ENCODE measurements at places on chromosomes 4 and X. TPM values are rescaled to one million over a fixed set of nuclear protein-coding genes. Genes with fewer than 3 reads are reported as not detected.

The ZMAT1 gene
- 6.5 TPM for total RNA-seq

The HMX1 gene
- total RNA-seq = not detected

The CXCL9 gene
- 0.15 TPM for total RNA-seq

The ADGRL3 gene
- 7.9 TPM for total RNA-seq

The MFAP3L gene
- 3.3 TPM for total RNA-seq

The SHOX gene
- total RNA-seq = not detected

The RHOXF2 gene
- total RNA-seq = not detected

The IDS gene
- total RNA-seq = 77.7 TPM

The CFAP47 gene
- total RNA-seq = not detected

The FHDC1 gene
- total RNA-seq = 0.18 TPM

The TMPRSS11E gene
- not detected for total RNA-seq

- no peaks in the 10 kb centered on the region for H3K27me3 ChIP-seq
- H3K36me3 ChIP-seq = no peaks in the 10 kb centered on the region
- H3K4me3 ChIP-seq = no peak overlapping the region
- H3K4me1 ChIP-seq = no peaks in the 10 kb centered on the region
These were observed 48.0 kb upstream of the STARD8 start for GRCh38 chrX:68599256-68600152.

- no peaks in the 10 kb centered on the region for H3K36me3 ChIP-seq
- H3K27ac ChIP-seq = no peak overlapping the region
- H3K4me3 ChIP-seq = no peak overlapping the region
- DNase-seq = no peak
These were observed 113.9 kb downstream of the NYX start for GRCh38 chrX:41561045-41561444.

- H3K27ac ChIP-seq = peak overlapping the region; percentile 73
- no peak for DNase-seq
- H3K4me1 ChIP-seq = peaks cover 49% of the 10 kb centered on the region
These were observed 22.3 kb upstream of the RASGEF1B start for GRCh38 chr4:81494031-81494431.

DNA sequence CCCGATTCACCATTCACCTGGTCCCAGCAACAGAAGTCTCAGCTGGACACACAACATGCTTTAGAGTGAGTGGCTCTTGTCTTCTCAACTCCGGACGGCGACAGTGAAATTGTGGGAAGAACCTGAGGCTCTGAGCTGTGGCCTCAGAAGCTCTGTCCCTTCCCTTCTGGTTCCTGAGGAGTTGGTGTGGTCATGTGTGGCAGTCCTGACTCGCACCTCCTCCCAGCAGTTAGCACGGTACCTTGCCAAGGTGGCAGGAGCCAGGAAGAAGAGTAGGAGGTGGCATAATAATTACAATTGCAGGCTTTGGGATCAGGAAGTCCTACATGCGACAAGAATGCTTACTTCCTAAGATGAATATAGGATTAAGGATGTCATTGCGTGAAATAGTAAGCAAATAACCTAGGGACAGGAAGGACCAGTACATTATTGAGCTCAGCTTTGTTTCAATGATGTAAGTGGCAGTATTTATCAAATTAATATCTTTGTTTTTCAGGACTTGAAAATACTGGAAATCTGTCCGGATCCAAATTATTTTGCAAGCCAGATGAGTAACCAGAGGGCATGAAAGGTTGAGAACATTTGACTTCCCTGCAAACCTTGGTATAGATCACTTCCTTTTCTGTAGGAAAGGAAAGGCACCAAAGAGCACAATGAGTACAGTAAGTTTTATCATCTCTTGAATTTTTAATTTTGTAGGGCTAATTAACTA is 21.1 kb downstream of the RNF4 start:
- peaks cover 7% of the 10 kb centered on the region for H3K36me3 ChIP-seq
- H3K27ac ChIP-seq = no peak overlapping the region
- DNase-seq = no peak
- no peaks in the 10 kb centered on the region for H3K27me3 ChIP-seq

- H3K4me1 ChIP-seq = no peaks in the 10 kb centered on the region
- H3K27ac ChIP-seq = peak overlapping the region; percentile 31
- H3K36me3 ChIP-seq = no peaks in the 10 kb centered on the region
- DNase-seq = no peak
These were observed 339.8 kb upstream of the GATB start for GRCh38 chr4:152100379-152101201.

DNA sequence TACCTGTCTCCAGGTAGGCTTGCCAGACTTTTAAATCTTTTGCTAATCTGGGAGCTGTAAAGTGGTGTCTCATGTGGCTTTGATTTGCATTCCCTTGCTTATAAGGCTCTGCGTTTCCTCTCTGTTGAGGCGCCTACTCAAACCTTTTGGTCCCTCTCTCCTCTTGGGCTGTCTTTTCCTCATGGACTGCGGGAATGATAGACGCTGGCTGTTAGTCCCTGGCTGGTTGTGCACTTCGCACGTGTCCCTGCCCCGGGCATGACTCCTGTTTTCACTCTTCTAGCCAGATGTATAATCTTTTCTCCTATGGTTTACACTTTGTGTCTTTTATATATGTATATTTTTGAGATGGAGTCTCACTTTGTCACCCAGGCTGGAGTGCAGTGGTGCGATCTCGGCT is 39.7 kb downstream of the RGS12 start:
- H3K36me3 ChIP-seq = no peaks in the 10 kb centered on the region
- no peak overlapping the region for H3K27ac ChIP-seq
- no peak for DNase-seq
- peaks cover 42% of the 10 kb centered on the region for H3K4me1 ChIP-seq
- peak overlapping the region; percentile 30 for H3K4me3 ChIP-seq
- H3K27me3 ChIP-seq = no peaks in the 10 kb centered on the region

GRCh38 chr4:148651991-148652390 is 209.8 kb upstream of the NR3C2 start:
- DNase-seq = no peak
- no peaks in the 10 kb centered on the region for H3K27me3 ChIP-seq
- H3K27ac ChIP-seq = no peak overlapping the region

GRCh38 chr4:10028910-10029309 is 7.6 kb upstream of the SLC2A9 start:
- DNase-seq = no peak

GRCh38 chr4:131339137-131339536 is 1810.0 kb upstream of the PCDH10 start:
- no peaks in the 10 kb centered on the region for H3K4me1 ChIP-seq
- H3K27me3 ChIP-seq = no peaks in the 10 kb centered on the region
- H3K4me3 ChIP-seq = no peak overlapping the region
- DNase-seq = no peak
- H3K27ac ChIP-seq = no peak overlapping the region

DNA sequence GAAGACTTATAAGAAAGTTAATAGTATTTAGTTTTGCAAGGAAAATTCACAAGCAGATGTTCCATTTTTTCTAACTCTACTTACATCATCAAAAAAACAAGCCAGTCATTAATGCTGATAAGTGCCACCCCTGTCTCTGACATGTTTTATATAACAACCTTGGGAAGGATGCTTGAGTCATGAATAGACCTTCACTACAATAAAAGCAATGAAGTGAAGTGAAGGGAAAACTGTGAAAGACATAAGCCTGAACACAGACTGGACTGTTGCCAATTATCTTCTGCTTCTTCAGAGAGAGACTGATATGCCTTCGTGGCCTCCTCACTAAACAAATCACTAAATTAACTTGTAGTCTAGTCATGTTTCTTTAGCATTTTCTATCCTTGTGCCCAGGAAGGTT is 353.2 kb downstream of the PDHA2 start:
- no peak for DNase-seq
- H3K4me3 ChIP-seq = no peak overlapping the region
- H3K27me3 ChIP-seq = no peaks in the 10 kb centered on the region
- no peak overlapping the region for H3K27ac ChIP-seq

- H3K36me3 ChIP-seq = no peaks in the 10 kb centered on the region
- DNase-seq = no peak
- H3K4me1 ChIP-seq = no peaks in the 10 kb centered on the region
- H3K4me3 ChIP-seq = no peak overlapping the region
- no peaks in the 10 kb centered on the region for H3K27me3 ChIP-seq
- H3K27ac ChIP-seq = no peak overlapping the region
These were observed 2.7 kb downstream of the TKTL1 start for GRCh38 chrX:154298312-154298711.

DNA sequence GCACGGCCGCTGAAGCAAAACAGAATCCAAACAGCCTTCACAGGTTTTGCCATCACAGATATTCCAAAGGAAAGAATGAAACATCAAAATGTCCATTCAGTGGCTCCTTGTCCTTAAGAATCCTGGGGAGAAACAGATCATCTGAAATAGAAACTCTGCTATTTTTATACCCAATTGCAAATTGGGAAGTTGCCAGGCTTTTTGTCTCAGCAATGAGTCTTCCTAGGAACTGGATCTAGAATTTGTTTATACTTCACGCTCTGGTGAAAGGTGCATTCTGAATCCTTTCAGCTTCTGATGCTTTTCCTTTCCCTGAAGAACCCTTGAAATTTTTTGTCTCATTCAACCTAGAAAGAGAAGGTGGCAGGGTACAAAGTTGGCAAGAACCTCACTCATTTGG is 218.9 kb downstream of the FBXW7 start:
- no peak overlapping the region for H3K4me3 ChIP-seq
- peaks cover 4% of the 10 kb centered on the region for H3K4me1 ChIP-seq
- DNase-seq = no peak
- H3K36me3 ChIP-seq = peaks cover 14% of the 10 kb centered on the region
- H3K27ac ChIP-seq = no peak overlapping the region

DNA sequence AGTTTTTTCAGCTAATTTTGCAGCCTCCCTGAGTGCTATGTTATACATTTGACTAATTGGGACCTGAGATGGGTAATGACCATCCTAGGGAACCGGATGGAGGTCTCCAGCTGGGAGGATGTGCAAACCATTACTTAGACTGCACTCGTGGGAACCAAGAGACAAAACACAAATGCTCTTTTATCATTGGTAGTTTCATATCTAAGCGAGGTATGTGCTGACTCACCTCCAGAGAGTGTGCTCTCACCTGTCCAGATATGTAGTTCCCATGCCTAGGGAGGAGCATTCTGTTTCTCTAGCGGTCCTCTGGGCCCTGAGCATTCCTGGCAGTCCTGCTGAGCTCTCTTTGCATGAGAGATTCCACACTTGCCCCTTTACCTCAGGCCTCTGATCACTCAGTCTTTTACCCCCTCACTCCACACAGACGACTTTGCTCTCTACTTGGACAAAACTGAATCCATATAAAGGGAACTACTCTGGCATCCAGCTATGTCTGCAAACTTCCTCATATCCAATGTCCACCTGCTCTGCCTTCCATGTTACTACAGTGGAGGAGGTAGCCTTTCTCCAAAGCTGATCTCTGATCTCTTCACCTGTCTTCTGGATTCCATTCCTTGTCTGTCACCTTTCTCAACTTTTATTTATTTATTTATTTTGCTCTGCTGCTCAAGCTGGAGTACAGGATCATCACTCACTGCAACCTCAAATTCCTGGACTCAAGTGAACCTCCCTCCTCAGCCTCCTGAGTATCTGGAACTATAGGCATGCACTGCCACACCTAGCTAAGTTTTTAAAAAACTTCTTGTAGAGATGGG is 88.4 kb downstream of the LRP2BP start:
- H3K36me3 ChIP-seq = no peaks in the 10 kb centered on the region
- no peak for DNase-seq

DNA sequence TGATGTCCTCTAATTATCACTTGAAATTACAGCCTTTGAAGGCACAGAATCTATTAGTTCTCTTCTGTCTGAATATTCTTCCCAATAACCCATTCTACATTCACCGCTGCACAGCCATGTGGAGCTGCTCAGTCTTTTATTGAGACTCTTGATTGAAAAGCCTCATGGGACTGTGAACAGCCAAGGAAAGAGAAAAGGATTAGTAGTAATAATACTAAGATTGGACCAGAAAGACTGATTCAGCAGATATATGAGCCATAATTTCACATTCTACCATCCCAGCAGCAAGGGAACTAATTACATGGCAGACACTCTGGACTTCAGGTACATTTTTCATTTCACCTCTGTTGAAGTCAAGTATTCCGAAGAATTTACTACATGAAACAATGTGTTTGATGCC is 2471.7 kb downstream of the ARAP2 start:
- no peak overlapping the region for H3K4me3 ChIP-seq
- no peaks in the 10 kb centered on the region for H3K36me3 ChIP-seq
- H3K4me1 ChIP-seq = no peaks in the 10 kb centered on the region

GRCh38 chrX:12434493-12434892 is 296.2 kb downstream of the FRMPD4 start:
- no peak overlapping the region for H3K4me3 ChIP-seq
- no peaks in the 10 kb centered on the region for H3K27me3 ChIP-seq
- no peak for DNase-seq
- no peaks in the 10 kb centered on the region for H3K36me3 ChIP-seq

DNA sequence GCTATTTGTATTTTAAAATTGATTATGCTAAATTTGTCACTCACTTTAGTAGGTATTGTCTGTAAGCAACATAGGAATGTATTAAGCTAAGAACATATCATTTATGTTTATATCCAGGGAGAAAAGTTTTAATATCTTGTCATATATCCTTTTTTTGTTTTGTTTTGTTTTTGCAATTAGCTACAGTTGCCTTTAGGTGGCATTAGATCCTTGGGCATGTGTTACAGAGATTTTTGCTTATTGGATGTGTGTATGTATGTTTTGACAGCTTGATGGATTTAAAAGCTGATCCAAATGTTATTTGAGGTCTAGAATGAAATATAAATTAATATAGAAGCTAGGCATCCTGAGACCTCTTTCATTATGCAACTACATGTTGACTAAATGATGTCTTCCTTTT is 36.1 kb upstream of the OTUD4 start:
- no peaks in the 10 kb centered on the region for H3K4me1 ChIP-seq
- no peak overlapping the region for H3K27ac ChIP-seq
- H3K36me3 ChIP-seq = no peaks in the 10 kb centered on the region
- no peak for DNase-seq
- H3K27me3 ChIP-seq = no peaks in the 10 kb centered on the region

DNA sequence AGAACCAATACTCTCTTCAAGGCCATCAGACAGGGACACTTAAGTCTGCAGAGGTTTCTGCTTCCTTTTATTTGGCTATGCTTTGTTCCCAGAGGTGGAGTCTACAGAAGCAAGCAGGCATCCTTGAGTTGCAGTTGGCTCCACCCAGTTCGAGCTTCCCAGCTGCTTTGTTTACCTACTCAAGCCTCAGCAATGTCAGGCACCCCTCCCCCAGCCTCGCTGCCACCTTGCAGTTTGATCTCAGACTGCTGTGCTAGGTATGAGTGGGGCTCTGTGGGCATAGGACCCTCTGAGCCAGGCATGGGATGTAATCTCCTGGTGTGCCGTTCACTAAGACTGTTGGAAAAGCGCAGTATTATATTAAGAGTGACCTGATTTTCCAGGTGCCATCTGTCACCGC is 12.6 kb upstream of the UGT2B15 start:
- no peak overlapping the region for H3K27ac ChIP-seq
- H3K36me3 ChIP-seq = no peaks in the 10 kb centered on the region
- H3K4me1 ChIP-seq = no peaks in the 10 kb centered on the region
- H3K4me3 ChIP-seq = no peak overlapping the region
